Mammary epithelial cell (primary cell): ENCODE measurements at places on chromosomes 11 and 22. TPM values are rescaled to one million over a fixed set of nuclear protein-coding genes. Genes with fewer than 3 reads are reported as not detected.

GRCh38 chr11:112610996-112611750 lies 350.0 kb upstream of the NCAM1 start:
- DNase-seq, result peak; percentile 57

DNA sequence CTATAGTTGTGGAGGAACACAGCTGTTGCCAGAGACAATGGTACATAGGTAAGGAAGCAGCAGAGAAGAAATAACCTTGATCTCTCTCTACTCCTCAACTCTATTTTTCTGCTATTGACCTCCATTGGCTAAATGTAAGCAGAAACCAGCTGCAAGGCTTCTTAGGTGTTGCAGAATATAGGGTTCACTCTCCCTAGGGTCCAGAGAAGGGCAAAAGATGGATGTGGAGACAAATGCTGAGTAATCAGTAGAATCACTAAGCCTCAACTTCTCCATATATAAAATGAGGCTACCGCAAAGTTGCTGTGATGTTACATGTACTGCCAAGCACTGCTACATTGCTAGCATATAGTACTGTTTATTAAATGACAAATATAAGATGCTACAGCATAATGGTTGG lies 120.6 kb downstream of the PDE3B start:
- DNase-seq, result no peak

OR4S1 gene
- not detected for total RNA-seq

CSNK2A3 gene
- 6.5 TPM for total RNA-seq

- peak; percentile 50 for DNase-seq
Measured at GRCh38 chr11:19597206-19597605, 115.4 kb upstream of the NAV2 start.

DNA sequence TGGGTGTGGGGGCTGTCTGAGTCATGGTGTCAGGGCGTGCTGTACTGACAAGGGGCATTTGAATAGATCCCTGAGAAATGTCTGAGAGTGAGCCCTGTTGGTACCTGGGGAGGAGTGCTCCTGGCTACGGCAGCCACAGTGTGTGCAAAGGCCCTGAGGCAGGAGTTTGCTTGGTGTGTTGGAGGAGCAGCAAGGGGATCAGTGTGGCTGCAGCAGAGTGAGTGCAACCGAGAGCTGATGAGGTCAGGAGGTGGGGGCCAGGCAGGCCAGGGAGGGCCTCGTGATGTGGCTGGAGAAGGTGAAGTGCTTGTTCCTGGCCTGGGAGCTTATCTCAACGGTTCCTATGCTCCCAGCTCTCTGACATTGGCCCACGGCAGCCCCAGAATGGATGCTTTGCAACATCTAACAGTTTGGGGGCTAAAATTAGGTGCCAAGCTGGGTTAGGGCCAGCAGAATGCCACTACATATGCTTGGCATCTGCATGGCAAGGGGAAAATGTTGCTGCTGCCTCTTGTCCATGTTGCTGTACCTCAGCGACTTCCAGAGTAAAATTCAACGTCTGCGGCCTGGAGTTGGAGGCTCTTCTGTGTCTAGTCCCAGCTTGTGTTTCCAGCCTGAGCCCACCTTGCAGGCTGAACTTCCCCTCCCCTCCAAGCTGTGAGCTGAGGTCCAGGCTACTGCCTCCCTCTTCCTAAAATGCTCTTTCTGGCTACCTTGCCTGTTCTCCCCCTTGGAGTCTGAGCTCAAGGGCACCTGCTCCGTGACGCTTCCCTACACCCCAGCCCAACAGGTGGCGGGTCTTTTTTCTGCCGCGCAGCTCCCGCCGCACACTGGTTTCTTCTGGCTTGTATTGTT lies 48.2 kb upstream of the MYEOV start:
- DNase-seq, result no peak

DNA sequence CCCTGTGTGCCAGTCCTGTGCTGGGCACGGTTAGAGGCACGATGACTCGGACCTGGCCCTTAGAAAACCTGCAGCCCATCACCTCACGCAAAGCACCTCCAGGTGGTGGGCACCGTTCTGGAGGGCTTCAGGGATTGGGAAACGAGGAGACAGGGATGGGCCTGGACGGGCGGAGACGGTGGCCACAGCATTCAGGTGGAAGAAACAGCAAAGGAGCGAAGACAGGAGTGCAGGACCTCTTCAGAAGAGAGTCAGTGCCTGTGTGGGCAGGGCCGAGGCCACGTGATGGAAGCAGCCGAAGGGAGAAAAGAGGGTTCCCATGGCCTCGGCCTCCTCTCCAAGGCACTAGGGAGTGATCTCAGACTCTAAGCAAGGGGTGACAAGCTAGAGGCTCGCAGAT lies 8.1 kb upstream of the SLC22A12 start:
- DNase-seq, result no peak

DNA sequence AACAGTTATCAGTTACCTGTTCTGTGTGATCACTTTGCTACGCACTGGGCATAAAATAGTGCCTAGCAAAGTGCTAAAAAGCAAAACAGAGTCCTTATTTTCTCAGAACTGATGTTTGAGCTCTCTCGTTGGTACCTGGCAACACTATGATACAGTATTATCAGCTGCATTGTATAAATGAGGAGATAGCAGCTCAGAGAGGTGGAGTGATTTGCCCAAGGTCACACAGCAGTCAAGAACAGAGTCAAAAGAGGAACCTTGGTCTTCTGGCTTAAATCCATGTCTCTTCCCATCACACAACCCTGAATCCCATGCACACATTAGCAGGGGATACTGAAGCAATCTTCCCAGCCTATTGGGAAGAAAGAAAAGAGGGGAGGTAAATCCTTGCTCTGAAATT lies 580.5 kb downstream of the SOX6 start:
- no peak for DNase-seq

AIFM3 gene
- total RNA-seq, result 5.0 TPM

FGF19 gene
- total RNA-seq, result not detected

DNA sequence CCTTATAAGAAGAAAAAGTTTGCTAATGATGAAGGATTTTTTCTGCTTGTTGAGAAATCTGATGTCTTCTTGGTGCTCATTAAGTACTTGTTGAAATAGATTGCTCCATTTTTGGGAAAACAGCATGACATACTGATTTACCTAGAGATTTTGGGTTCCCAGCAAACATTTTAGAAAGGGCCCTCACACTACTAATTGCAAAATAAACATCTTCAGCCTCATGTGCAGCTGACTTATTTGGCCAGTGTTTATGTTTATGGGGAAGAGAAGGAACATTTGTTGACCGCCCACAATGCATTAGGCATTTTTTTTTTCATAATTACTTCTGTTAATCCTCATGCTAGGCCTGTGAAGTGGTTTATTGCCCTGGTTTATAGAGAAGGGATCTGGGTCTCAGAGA lies 40.1 kb downstream of the LDLRAD3 start:
- no peak for DNase-seq

GRCh38 chr11:112719736-112720525 lies 241.3 kb upstream of the NCAM1 start:
- no peak for DNase-seq

UVRAG gene
- 17.5 TPM for total RNA-seq

DNA sequence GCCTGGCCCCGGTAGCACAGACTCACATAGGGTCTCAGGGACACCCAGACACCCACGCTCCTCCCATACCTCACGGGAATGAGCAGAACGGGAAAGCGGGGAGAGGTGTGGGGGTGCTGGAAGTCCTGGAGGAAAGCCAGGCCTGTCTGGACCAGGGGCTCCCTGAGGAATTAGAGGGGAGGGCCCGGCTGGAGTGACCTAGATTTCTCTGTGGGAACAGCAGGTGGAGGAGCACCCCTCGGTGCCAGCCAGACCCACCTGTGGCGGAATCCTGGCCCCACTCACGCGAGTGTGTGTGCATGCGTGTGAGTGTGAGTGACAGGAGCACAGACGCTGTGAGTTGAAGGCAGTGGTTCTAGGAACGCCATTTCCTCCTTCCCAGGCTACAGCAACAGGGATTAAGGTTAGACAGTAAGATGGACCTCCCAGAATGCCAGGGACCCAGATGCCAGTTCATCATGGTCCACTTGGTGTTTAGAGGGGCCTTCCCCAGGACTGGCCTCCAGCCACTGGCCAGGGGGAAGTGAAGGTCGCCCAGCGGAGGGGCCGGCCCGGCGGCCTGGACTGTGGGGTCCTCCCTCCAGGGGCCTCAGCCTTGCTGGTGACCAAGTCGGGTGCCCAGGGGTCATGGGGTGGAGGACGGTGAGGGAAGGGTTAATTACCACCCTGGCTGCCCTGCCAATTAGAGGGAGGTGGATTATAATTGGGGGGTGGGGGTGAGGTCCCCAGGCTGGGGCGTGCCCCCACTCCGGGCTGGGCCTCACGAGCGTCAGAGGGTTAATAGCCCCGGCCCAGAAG lies 1.0 kb downstream of the PKP3 start:
- no peak for DNase-seq

DNA sequence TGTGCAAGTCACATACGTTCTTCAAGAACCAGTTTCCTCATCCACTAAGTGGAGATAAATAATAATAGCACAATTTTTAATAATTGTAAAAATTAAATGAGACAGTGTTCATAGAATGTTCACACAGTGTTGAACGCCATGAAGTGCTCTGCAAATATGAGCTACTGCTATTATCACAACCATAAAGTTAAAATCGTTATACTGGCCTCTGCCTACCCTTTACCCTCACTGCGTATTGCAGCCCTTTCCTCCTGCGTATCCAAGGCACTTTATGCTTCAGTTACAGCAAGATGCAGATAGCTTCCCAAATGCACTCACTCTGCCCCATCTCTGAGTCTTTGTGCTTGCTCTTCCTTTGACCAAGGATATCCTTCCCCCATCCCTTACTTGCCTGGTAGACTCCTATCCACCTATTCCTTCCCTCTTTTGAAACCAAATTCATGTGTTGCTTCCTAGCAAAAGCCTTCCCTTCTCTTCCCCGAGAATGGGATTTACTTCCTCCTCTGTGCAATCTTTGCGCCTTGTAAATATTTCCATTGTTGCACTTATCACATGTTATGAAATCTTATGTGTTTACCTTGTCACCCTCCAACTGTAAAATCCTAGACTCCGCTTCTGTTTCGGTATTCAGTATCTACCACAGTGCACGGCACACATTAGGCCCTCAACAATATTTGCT lies 196.9 kb downstream of the ADAMTS15 start:
- no peak for DNase-seq

DNA sequence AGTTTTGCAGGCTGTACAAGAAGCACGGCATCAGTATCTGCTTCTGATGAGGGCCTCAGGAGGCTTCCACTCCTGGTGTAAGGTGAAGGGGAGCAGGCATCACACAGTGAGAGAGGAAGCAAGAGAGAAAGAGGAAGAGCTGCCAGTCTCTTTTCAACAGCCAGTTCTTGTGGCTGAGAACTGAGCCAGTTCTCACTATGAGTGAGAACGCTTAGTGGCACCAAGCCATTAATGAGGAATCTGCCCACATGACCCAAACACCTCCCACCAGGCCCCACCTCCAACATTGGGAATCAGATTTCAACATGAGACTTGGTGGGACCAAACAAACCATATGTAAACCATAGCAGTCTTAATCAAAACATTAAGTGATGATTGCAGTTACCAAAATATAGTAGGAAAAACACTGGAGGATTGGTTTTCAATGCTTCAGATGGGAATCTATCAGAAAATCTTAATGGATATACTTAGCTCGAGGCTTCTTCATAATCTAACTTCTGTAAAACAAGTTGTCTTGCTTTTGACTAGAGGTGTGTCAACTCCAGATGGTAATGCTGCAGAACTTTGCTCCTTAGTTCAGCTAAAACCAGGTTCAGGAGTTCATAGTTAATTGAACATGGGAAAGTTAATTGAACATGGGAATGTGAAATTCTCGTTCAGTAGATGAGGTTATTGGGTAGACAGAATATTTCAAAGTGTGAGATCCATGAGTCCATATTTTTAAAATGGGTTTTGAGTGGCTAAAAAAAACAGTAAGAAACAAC lies 12.2 kb downstream of the FAR1 start:
- no peak for DNase-seq

DNA sequence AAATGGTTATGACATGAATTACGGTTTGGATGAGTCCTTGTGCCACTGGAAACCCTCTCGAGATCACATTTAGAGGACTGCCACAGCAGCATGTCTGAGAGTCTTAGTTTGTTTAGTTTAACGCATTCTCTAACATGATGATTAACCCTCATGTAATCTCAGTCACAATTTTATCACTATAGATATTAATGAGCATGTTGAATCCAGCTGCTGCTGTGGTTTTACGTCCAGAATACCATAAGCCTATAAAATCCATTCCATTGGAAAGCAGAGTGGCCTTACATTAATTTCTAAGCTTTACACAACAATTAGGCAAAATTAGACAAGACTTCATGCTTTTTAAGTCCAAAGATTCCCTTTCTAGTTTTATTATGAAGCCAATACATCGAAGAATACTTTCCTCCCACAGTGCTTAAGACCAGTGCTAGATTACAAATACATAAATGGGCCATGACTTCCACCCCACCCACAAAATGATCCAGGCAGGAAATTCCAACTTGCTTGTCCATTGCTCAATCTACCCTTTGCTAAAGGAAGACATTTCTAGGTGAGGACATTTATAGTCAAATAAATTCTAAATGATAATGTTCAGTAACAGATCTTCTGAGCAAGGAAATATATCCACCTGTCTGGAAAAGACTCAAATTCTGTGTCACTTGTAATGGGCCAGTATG lies 3.5 kb upstream of the ELMOD1 start:
- peak; percentile 32 for DNase-seq

GRCh38 chr22:44426981-44427380 lies 71.1 kb downstream of the RTL6 start:
- no peak for DNase-seq

GRCh38 chr11:445765-446588 lies 4.1 kb upstream of the PTDSS2 start:
- no peak for DNase-seq

SYT9 gene
- not detected for total RNA-seq

- no peak for DNase-seq
Measured at GRCh38 chr11:45772449-45772774, 32.5 kb upstream of the SLC35C1 start.

- DNase-seq, result no peak
Measured at GRCh38 chr22:49566693-49567092, 261.0 kb downstream of the BRD1 start.

- DNase-seq, result no peak
Measured at GRCh38 chr11:94672636-94673035, 95.5 kb upstream of the AMOTL1 start.

- DNase-seq, result no peak
Measured at GRCh38 chr22:50289942-50290630, 17.4 kb downstream of the PLXNB2 start.

GRCh38 chr11:1126491-1126926 lies 31.2 kb upstream of the MUC5AC start:
- DNase-seq, result no peak

OR8H1 gene
- total RNA-seq, result not detected in 2 replicates

GRCh38 chr11:27621405-27622161 lies 78.7 kb downstream of the BDNF start:
- no peak for DNase-seq

DNA sequence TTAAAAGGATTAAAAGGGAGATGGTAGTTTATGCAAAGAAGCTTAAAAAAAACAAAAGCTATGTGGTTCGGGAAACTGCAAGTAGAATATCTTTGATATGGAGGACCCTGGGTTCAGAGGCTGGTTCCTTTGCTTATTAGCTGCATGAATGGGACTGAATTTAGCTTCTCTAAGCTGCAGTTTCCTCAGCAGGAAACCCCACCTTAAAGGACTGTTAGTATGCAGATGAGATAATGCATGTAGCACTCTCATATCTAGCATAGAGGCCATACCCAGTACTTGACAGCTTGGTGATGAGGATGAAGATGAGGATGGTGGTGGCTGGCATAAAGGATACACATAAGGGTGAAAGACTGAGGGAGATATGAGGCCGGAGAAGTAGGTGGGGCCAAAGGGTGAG lies 134.6 kb downstream of the RRAS2 start:
- DNase-seq, result no peak

- no peak for DNase-seq
Measured at GRCh38 chr11:82895437-82896091, 4.7 kb downstream of the PRCP start.

OR52R1 gene
- total RNA-seq, result not detected
